ENCODE measurements at places on chromosomes 3 and 15. TPM values are rescaled to one million over a fixed set of nuclear protein-coding genes. Genes with fewer than 3 reads are reported as not detected.

- no peak overlapping the region for H3K27ac ChIP-seq
- H3K4me3 ChIP-seq: no peak overlapping the region
- H3K27me3 ChIP-seq: no peaks in the 10 kb centered on the region
- H3K4me1 ChIP-seq: peaks cover 30% of the 10 kb centered on the region
- peaks cover 5% of the 10 kb centered on the region for H3K36me3 ChIP-seq
- DNase-seq: no peak
Measured at GRCh38 chr3:114377426-114377825, 83.6 kb downstream of the TIGIT start.

Gene TMC3
- 0.34 TPM for total RNA-seq

- H3K4me1 ChIP-seq: no peaks in the 10 kb centered on the region
- no peak overlapping the region for H3K27ac ChIP-seq
- no peaks in the 10 kb centered on the region for H3K27me3 ChIP-seq
Measured at GRCh38 chr15:67003586-67003985, 61.8 kb upstream of the SMAD3 start.

Gene LINGO1
- total RNA-seq: 1.0 TPM

DNA sequence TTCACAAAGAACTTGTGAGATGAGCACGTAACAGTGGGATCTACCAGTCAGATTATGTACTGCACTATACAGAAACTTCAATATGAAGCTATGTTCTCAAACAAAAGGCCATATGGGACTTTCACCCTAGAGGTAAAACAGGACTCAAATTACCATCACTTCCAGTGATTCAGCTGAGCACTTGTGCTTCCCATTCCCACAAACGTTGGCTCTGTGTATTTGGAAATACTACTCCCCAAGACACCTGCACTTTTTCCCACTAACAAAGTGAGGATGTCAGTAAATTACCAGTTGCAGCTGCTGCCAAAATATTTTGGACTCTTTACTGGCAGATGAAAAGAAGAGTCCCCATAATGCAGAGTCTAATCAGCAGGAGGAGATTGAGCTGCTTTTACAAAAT is 1570.1 kb downstream of the SI start:
- no peaks in the 10 kb centered on the region for H3K27me3 ChIP-seq
- DNase-seq: no peak
- H3K4me1 ChIP-seq: no peaks in the 10 kb centered on the region
- H3K27ac ChIP-seq: no peak overlapping the region
- no peak overlapping the region for H3K4me3 ChIP-seq

Gene MUC4
- total RNA-seq: not detected

GRCh38 chr3:197598404-197598980 is 42.7 kb upstream of the BDH1 start:
- H3K27ac ChIP-seq: no peak overlapping the region
- peaks cover 23% of the 10 kb centered on the region for H3K4me1 ChIP-seq
- DNase-seq: no peak
- H3K36me3 ChIP-seq: no peaks in the 10 kb centered on the region

Measured in thyroid gland (tissue), 4 donors.